D721Med (cell line): ENCODE measurements at places on chromosomes 3 and 15.

DNA sequence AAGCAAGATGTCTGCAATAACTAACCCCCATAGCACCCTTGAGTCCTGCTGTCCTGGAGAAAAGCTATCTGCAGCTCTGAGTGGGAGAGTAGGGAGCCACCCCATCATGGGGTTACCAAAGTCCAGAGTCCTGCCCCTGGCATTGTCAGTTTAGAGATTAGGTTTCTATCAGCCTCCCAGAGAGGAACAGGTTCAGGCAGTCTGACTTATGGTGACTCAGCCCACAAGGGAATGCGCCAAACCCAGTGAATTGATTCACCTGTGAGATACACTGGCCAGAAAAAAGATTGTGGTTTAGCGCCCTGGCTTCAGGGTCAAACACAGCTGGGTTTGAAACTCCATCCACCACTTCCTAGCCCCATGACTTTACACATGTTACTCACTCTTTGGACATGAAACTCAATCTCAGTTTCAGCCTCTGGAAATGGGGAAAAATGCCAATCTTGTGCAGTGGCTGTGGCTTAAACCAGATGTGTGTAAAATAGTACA is 263.6 kb upstream of the HES1 start:
- no peak for DNase-seq

DNA sequence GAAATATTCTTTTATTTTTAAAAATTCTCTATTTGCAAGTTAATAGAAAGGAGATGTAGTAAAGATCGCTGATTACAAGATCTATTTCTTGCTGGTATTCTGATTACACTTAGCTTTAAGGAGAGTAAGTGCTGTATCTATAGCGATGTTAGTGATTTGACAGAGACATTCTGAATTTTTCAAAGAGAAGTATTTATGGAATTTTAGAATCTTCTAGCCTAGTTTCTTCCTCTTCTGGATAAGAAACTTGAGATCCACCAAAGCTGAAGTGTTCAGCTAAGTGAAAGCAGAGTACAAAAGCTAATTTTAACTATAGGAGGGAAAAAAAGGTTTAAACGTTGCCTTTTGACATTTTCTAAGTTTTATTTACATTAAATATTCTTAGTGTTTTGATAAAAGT is 72.1 kb upstream of the RARB start:
- no peak for DNase-seq

- DNase-seq: no peak
These were observed 60.1 kb upstream of the PCSK6 start for GRCh38 chr15:101549647-101550046.

- no peak for DNase-seq
These were observed 403.8 kb upstream of the ADAMTS9 start for GRCh38 chr3:65091565-65091964.

DNA sequence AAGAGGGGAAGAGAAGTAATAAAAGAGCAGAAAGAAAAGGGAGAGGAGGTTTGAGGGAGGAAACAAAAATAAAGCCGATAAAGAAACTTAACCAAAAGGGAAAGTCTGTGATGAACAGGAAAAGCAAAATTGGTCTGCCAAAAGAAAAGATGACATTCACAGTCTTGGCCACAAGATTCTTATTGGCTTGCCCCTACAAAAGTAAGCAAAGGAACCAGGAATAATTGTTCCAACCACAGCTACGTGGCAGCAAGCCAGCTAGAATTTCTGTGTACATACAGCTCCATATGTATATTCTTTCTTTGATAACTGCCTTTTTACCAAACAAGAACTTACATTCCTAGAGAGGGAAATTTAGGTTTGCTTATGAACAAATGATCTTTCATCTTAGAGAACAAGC is 79.6 kb downstream of the MLH1 start:
- no peak for DNase-seq

DNA sequence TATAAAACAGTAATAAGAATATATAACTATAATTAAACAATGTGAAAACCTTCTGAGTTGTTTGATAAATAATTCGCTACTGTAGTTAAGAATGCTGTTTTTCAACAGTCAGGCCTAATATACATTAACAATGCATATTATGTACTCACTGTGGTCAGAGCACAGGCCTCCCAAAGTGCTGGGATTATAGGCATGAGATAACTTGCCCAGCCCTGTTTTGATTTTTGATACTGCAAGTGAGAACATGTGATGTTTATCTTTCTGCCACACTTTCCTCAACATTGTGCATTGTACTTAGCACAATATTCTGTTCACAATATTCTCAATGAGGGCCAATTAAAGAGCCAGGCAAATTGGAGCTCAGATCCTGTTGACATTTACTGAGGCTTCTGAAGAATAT is 274.5 kb upstream of the RARB start:
- no peak for DNase-seq

DNA sequence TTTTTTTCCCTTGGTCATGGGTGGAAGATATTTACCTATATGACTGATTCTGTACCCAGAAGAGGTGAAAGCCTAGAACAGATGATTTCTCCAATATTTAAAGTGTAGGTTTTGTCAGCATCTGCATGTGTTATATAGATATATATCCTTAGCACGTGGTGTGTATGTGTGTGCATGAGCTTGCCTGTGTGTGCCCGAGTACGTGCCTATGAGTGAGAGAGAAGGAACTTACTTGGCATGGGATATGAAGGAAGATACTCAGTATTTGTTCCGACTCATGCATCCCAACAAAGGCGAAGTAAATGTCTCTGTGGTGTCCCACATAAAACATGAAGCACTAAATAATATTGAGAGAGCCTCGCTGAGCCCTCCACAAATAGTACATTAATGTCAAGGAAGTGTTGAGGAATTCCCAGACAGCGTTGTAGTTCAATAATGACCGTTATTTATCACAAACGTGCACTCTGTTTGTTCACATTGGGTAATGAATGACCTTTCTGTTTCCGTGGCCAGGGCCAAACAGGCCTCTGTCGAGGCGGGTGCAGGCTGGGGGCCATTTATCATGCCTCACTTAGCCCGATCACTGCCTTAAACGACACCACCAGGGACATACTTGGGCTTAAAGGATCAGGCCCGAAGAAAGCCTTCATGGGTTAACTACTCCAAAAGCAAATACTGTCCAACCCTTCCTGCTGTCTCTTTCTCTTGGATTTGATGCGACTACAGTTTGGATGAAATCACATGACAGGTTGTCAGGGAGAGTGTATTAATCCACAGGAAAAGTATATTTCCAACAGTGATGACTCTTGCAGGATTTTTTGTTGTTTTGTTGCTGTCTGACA is 267.7 kb downstream of the PTPRG start:
- no peak for DNase-seq

GRCh38 chr3:49018707-49019006 is 277 bp upstream of the DALRD3 start:
- DNase-seq: no peak

DNA sequence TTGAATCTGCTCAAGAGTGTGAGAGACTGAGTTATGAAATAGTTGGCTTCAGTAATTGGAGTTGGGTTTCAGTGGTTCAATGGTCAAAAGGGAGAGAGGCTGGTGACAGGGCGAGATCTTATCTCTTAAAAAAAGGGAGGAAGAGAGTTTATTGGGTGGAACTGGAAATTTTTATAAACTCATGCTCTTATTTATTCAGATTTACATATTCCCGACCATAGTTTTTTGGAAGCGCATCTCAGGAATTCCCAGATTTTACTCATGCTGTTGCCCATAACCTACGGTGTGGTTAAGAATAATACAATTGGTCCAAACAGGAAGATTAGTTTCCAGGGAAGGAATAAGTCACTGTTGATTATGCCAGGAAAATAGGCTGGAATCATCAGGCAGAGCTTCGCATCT is 41.4 kb downstream of the CD200 start:
- DNase-seq: no peak

DNA sequence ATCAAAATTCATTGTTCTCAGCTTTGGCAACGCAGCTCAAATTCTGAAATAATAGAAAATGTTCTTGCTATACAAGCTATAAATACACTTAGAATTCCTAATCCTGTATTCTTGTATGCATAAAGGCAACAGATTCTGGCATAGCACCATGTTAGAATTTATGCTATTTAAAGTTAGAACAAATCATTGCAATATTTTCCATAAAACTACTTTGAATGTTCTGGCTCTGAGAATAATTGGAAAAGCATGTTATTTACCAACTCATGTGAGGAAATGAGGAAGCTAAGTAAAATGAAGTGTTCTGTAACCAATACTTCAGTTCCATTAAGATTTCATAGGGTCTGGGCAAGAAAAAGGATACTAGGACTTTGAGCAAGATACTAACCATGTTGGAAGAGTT is 888.9 kb downstream of the SQOR start:
- DNase-seq: no peak

DNA sequence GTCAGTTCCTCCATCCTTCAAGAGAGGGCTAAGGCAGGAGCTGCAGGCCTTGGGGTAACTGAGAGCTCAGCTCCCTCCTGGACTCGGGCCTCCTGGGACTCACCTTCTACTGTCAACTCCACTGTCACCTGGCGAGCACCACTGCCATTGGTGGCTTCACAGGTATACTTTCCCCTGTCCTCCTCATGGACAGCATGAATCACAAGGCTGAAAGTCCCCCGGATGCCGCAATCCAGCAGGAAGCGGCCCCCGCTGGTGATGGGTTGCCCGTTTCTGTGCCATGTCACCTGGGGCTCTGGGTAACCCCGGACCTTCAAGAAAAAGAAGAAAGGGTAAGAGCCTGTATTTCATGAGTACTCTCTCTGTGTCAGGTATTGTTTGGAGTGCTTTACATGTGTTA is 131.9 kb downstream of the MYLK start:
- DNase-seq: no peak

DNA sequence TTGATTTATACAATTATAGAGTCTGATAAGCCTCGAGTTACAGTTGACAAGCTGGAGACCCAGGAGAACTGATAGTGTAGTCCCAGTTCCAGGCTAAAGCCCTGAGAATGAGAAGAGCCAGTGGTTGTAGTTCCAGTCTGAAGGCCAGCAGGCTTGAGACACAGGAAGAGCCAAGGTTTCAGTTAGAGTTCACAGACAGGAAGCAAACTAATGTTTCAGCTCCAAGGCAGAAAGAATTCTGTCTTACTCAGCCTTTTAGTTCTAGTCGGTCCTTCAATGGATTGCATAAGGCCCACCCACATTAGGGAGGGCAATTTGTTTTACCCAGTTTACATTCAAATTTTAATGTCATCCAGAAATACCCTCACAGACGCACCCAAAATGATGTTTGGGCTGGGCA is 102.7 kb downstream of the CDIN1 start:
- DNase-seq: no peak

- no peak for DNase-seq
These were observed 23.0 kb downstream of the TLNRD1 start for GRCh38 chr15:81023483-81024264.

DNA sequence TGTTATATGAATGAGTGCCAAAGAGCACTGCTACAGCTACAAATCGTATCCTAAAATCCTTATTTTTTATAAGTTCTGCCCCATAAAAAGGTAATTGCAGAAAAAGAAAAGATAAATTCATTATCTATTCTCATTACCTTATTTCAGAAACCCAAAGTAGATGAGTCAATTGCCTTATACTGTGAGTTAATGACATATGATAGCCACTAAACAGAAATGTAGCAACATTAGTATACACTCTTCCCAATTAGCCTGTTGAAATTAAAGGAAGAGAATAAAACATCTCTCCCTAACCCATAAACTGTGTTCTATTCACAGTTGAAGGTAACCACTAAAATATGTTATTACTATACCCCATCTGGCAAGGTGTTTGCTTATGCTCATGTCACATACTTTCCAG is 11.0 kb downstream of the TBL1XR1 start:
- DNase-seq: no peak

DNA sequence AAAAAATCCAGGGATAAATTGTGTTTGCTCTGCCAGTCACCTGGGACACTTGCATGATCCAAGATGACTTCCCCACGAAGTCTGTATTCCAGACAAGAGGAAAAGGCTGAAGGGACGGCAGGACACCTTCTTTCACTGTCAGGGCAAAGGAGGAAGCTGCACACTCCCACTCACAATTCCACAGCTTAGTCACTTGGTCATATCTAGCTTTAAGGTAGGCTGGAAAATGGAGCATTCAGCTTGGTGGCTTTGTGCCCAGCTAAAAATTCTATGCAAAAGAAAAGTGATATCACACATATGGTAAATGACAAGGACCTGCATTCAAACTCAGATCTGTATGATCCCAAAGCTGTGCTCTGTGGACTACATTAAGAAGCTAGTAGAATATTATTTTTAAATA is 109.2 kb upstream of the TPM1 start:
- no peak for DNase-seq

DNA sequence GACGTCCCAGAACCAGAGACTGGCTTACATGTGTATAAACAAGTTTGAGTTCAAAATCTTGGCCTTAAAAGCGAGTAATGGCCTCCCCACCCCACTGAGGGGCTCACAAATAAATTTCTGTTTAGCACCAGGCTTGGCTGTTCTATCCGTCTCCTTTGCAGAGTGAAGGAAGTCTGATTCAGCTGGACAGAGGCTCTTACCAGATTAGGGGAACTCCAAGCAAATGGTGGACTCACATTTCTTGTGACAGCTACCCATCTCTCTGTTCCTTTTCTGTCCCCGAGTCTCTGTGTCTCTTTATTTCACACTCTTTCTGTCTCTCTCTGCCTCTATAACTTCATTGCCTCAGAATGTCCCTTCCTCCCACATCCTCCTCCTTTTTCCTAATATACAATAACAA is 62.7 kb downstream of the DGKG start:
- DNase-seq: no peak

DNA sequence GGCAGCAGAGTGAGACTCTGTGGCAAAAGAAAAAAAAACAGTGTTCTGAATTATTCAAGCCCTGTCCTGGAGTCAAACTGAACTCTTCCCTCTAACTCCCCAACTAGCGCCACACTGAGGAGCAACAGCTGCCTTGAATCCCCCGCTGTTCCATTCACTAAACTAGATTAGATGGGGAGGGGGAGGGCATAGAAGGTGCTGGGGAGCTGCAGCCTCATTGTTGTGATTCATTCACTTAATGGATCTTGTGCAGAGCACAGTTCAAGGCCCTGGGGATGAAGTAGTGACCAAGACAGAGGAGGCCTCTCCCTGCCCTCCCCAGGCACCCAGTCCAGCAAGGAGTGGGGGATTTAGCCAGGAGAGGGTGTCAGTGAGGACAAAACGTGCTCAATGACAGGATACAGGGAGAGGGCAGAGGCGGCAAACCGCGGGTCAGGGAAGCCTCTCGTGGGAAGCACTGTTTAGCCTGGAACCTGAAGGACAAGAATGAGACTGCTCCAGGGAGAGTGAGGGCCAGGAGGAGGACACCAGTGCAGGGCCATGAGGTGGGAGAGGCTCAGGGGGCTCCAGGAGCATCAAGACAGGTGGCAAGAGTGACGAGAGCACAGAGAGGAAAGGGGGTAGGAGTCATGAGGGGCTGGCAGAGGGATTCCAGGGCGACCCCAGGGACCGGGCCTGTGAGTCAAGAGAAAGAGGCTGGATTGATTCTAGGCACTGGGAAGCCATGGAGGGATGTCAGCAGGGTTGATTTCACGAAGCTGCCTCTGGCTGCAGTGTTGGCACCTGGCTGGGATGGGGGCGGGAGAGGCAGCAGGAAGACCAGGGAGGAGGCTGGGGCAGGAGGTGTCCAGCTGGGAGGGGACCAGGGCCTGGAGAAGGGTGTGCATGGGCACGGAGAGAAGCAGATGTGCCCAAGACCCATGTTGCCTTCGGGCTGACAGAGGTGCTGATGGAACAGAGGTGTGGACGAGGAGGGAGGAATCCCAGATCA is 31.4 kb downstream of the ALS2CL start:
- DNase-seq: no peak
